Kidney epithelial cell (primary cell): ENCODE measurements at places on chromosomes 11 and 22. TPM values are rescaled to one million over a fixed set of nuclear protein-coding genes. Genes with fewer than 3 reads are reported as not detected.

Gene TNNI2
- not detected in 2 replicates for total RNA-seq

Gene DNAJB13
- total RNA-seq, result not detected in 2 replicates

Gene ELMOD1
- 0.07 and 0.21 TPM in 2 replicates for total RNA-seq

Gene CNGA4
- 0.14 and 0.54 TPM in 2 replicates for total RNA-seq
